ENCODE measurements at places on chromosomes 5 and 9. TPM values are rescaled to one million over a fixed set of nuclear protein-coding genes. Genes with fewer than 3 reads are reported as not detected.

DNA sequence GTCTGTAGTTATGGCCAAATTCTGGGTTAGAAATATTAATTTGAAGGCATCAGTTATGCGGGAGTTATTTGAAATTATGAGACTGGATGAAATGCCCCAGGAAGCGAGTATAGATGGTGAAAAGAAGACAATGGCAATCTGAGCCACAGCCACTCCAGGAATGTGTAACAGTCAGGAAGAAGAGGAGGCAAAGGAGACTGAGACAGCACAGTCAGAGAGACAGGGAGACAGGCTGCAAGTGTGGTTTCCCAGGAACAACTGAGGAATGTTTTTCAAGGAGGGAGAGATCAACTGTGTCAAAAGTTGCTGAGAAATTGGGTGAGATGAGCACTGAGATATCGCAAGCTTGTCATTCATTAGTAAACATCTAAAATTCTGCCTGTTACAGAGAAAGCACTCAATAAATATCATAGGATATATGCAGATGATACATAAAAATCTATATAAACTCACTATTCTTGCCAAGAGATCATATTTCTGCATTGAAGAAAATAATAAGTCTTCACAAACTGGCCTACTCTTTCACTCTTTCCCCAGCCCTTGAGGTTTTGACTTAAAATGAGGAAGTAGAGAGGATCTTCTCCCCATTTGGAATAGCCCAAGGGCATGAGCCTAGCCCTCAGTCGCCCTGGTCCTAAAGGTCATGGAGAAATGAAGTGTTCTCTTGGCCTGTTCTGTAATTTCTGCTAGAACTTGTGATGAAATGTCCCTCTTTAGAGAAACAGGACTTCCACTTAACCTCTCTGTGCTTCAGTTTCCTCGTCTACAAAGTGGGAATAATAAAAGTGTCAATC lies 48.5 kb upstream of the RLN1 start:
- DNase-seq, result no peak

DNA sequence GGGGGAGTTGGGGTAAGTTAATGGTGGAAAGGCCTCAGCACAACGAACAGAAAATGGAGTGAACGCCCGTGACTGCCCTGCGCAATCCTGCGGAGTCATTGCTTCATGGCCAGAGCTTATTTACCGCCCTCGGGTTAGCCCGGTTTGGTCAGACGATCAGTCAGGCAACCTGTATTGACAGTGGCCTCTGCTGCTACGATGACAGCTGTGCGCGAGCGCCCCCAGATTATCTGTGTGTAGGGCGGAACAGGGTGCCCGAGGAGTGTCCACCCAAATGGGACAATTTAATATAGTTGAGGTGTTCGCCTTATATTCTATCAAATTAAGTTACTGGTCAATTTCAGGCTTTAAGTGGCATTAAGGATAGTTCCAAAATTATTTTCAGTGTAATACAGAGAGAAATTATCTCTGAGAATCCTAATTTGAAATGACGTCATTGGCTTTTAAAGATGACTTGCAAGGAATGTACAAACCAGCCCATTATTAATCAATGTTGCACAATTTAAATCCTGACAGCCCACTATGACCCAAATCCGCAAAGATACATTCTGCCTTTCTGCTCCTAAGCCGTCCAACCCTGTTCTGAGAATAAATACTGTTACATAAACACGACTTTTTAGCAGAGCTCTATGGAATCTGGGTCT lies 879 bp upstream of the UBQLN1 start:
- DNase-seq, result peak; percentile 69

GRCh38 chr5:107958861-107959260 lies 288.1 kb upstream of the EFNA5 start:
- no peak for DNase-seq

GRCh38 chr5:170738840-170739239 lies 44.7 kb upstream of the GABRP start:
- no peak for DNase-seq

- DNase-seq, result peak; percentile 64
Measured at GRCh38 chr5:1312993-1313833, 18.3 kb upstream of the TERT start.

DNA sequence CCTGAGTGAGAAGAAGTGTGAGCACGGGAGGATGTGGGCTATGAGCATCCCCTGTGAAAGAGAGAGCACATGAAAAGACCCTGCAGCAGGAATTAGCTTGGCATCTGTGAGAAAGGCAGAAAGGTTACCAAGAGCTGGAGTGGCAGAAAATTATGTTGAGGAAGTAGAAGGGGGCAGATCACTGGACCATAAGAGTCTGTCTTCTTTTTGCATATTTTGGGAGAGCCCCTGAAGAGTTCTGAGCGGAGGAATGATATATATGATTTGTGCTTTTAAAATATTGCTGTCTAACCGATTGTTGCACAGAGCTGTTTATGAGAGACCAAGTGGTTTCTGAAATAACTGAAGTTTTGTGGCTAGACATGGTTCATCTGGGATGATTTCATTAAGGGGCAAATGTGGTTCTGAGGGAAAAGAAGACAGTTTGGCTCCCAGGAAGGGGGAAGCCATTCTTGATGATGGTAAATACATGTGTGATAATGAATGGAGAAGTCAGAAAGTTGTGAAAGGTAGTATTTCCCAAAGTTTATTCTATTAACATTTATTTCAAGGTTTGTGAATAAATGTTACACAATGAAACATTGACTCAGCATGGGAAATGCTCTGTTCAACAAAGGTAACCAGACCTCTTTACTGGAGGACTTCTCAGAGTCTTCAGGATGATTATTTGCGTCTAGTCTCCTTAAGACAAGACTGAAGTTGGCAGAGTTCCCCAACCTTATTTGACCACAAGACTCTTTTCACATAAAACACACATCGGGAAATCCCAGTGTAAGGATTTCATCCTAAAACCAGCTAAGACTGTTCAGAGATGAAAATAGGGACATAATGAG lies 31.5 kb upstream of the ADRB2 start:
- DNase-seq, result no peak

GRCh38 chr5:126137891-126138280 lies 285.3 kb upstream of the GRAMD2B start:
- DNase-seq, result no peak

- no peak for DNase-seq
Measured at GRCh38 chr5:118687661-118688621, 300.4 kb downstream of the DTWD2 start.

GRCh38 chr9:87088621-87089365 lies 141.5 kb upstream of the GAS1 start:
- DNase-seq, result no peak

DNA sequence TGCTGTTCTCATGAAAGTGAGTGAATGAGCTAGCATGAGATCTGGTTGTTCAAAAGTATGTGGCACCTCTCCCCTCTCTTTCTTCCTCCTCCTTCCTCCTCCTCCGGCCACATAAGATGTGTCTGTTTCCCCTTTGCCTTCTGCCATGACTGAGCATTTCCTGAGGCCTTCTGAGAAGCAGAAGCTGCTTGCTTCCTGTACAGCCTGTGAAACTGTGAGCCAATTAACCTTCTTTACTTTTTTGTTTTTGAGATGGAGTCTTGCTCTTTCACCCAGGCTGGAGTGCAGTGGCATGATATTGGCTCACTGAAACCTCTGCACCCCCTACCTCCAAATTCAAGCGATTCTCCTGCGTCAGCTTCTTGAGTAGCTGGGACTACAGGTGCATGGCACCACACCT lies 6.1 kb downstream of the S100Z start:
- peak; percentile 61 for DNase-seq

GRCh38 chr5:132227485-132228240 lies at the start of gene P4HA2:
Gene P4HA2, minus strand, starts transcription at chr5:132227853. Its CDS starts 9,227 bp downstream, at chr5:132218626.
- DNase-seq, result peak; percentile 67

The MEIKIN gene
- 0.93 TPM for total RNA-seq

The SLC6A3 gene
- not detected for total RNA-seq

The CPEB4 gene
- total RNA-seq, result 11.4 TPM

The PHF24 gene
- 0.12 TPM for total RNA-seq

The SLC36A3 gene
- not detected for total RNA-seq

The TXNDC8 gene
- total RNA-seq, result not detected

The MVB12B gene
- 1.4 TPM for total RNA-seq
